Thoracic aorta (tissue), 2 donors: ENCODE measurements at places on chromosomes 6 and 20.

DNA sequence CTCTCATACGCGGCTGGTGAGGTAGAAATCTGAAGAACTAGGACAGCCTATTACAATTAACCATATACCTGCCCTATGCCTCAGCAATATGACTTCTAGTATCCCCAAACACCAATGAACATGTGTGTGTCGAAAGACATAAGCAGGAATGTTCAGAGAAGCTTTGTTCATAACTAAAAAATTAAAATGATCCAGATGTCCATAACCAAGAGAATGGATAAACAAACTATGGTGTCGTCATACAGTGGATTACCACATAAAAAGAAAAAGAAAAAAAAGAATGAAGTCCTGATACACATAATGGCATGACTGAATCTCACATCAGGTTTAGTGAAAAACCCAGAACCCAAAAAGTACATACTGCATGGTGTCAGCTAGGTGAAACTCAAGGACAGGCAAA, 73.9 kb downstream of the MDN1 start:
- DNase-seq: no peak

DNA sequence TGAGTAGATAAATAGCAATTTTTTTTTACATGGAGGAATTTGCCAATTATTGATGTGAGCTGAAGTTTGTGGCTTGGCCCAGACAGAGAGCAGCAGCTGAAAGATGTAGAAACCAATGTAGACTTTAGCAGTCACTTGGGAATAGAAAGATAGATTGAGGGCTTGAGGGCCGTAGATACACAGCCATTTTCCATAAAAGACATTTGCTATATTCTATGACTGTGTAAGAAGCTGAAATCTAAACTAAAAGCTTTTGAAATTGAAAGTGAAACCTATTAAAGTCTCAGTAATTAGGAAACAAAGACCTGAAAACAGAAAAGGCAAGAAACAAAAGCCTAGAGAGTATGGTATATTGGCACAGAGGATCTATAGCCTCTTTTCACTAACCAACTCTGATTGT, 332.7 kb downstream of the CENPW start:
- DNase-seq: no peak

- peak; percentile 59 for DNase-seq
Measured at GRCh38 chr6:80457439-80457933, 351.0 kb downstream of the BCKDHB start.

DNA sequence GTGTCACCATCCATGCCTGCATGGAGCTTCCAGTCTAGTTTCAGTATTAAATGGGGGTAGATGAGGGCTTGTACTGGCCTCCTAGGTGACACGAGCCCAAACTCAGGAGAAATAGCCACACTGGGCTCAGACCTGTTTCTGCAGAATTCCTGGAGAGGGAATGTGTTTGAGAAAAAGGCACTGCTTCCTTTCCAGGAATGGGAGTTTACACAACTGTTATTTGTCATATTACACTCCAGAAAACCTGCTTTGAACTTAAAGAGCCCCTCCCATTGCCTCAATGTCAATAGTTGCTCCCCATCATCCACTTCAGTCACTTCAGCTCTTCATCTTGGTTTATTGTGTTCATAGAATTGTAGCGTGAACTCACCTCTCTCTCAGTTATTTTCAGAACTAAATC, 151.5 kb downstream of the CFAP61 start:
- DNase-seq: no peak

DNA sequence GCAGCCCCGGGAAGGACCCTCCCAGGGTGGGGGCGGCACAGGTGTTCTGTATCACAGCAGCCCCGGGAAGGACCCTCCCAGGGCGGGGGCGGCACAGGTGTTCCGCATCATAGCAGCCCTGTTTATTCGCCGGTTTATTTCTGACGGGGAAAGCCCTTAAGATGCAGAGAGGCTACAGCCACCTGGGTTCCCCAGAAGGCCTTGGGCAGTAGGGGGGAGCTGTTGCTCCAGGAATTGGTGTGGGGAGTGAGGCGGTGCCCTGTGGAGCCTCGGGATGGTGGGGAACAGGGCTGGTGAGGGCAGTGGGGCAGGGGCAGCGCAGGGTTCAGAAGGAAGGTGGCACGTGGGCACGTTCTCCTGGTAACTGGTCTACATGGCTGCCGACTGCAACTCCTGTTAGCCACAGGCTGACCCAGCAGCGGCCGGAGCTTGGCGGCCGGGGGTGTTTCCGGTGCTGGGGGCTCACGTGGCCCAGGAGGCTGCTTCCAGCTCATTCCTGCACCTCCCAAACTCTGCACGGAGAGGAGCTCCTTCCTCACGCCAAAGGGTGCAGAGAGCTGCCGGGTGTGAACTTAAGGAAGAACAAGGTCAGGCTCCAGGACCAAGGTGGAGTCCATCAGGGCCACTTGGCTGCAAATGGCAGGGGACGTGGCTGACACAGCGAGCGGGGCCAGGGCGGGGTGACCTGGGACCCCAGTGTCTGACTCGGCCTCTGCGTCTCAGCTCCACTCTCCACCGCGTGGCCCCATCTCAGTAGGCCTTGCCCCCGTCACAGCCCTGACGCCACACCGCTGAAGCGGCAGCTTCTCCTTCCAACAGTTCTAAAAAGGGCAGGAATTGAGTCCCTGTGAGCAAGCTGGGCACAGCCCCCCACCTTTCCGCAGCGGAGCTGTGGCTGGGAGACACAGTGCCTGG, 13.2 kb downstream of the SLCO4A1 start:
- no peak for DNase-seq

DNA sequence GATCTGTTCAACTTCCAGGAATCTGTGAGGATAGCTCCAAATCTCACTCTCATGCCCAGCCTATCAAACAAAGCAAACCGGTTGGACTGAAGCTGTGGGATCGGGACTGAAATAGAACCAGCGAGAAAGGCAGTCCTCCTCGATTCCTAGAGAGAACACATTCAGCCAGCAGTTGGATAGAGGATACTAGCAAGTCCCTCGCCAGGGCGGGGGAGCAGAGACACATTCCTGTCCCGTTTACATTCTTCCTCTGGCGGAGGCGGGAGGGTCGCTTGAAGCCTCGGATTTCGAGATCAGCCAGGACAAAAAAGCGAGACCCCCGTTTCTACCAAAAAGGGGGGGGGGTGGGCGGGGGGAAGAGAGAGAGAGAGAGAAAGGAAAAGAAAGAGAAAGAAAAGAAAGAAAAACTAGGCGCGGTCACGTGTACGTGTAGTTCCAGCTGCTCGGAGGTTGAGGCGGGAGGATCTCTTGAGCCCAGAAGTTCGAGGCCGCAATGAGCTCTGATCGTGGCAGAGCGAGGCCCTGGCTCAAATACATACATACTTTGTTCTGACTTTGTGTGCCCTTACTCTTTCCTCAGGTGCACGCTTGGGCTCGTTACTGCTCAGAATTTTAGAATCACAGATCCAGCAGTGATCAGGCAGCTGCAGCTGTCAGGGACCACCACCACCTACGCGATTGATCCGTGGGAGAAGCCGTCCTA, 19.5 kb downstream of the ZNF311 start:
- peak; percentile 66 for DNase-seq

DNA sequence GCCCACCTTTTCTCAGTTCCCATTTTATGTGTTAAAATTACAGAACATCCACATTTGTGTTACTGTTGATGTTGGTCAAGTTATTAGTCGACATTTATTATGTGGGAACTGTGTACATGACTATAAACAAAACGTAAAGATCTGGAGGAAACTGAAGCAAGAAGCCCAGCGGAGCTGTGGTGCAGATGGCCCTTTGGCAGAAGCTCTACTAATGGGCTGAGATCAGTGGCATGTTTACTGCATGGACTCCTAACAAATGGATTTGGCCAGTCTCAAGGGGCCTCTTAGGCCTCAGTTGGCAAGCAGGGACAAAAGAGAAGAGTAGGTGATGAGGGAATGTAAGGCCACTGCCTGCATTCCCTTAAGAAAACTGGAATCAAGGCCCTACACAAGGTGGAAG, 282.1 kb upstream of the TCF21 start:
- DNase-seq: no peak

DNA sequence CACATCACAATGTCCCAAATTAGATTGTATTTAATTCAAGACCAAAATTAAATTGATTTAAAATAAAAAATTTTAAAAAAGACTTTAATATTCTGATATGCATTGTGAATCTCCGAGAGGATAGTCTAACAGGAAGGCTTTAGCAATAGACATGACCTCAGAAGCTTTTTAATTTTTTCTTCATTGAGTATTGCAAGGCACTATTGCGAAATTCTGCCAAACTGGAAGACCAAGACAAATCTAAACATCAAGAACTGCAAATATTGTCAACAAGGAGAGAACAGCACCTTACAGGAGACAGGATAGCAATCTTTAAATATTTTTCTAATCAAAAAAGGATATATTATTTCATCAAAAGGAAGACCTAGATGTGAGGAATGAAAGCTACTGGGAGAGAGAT, 56.9 kb downstream of the BMP5 start:
- DNase-seq: no peak

GRCh38 chr20:5539691-5540090, 210.5 kb upstream of the SHLD1 start:
- DNase-seq: no peak

DNA sequence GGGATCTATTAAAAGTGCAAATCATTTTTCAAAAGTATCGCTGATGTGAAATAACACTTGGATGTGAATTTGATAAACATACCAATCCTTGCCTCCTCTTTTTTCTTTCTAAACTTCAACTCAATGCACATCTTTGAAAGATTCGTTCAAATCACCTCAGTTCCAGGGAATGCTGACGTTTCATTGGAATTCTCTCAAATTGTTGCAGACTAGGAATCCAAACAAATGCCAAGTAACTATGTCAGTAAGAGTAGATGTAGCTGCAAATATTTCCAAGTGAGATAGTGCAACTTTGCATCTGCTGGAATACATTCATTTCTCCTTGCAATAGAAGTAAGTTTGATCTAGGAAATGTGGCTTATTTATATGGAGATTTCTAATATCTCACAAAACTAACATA, 220.7 kb downstream of the FUT9 start:
- DNase-seq: no peak

DNA sequence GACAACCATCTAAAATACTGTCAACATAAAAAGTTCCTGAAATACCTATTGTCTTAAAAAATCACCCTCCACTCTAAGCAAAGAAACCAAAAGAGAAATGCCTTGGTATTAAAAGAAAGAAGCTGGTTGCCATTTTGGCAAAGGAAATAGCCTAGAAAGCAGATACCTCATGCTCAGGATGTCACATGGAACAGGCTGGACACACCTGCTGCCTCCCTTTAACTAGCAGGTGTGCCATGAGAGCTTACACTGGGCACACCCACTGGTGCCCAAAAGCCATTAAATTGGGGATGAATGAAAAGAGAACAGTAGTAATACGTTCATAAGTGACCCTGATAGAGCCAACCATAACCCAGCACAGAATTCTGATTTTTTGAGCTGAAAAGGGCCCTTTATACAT, 1.5 kb downstream of the SLC23A2 start:
- DNase-seq: no peak

- DNase-seq: no peak
Measured at GRCh38 chr6:80280262-80281010, 174.0 kb downstream of the BCKDHB start.

DNA sequence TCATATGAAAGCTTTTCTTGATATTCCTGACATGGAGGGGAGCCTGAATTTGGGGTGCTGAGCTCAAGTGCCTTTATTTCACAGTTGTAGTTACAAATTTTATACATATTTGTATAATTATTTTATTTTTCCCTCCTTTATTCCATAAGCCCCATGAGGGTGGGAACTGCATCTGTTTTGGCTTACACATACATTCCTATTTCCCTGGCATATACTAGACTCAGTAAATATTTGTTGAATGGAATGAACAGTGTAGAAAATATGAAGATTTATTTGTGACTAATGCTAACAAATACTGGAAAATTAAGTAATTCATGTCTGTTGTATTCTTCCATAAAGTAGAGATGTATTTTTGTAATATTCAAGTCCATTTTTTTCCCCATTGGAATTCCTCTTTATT, 127.1 kb downstream of the MYO6 start:
- DNase-seq: no peak

DNA sequence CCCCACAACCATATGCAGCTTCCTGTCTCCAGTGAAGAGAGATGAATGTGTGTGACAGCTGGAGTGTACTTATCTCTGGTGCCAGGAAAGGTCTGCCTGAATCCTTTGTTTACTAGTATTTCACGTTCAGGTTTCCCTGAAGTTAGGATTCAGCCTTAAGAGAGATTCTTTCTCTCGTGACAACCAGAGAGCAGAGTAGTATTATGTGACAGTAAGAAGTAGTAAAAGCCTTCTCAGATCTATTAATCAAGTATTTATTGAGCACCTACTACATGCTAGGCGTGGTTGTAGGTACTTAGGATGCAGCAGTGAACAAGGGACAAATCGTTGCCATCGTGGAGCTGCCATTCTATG, 949 bp downstream of the KIFC1 start:
- DNase-seq: no peak

- no peak for DNase-seq
Measured at GRCh38 chr6:166738386-166739116, 111.5 kb upstream of the RPS6KA2 start.

DNA sequence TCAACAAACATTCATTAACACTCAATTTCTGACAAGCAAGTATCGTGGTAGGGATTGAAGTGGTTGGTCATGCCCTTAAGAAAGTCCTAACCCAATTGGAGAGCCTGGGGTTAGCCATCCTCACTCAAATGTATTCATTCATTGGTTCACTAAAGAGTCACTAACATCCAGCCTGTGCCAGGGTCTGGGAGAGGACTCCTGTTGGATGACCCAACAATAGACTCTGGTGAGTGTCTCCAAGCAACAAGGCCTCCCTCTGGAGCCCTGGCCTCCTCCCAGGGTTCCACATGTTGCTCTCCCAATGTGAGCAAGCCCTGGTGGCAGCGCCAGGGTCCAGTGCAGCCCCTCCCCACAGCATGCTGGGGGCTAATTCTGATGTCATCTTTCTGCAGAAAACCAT, at the start of gene BPIFA3:
Gene BPIFA3 (plus strand): TSS at position 301 of the 400 bp plus-strand sequence. CDS start 185 bp downstream, outside the sequence.
- DNase-seq: no peak

- no peak for DNase-seq
Measured at GRCh38 chr6:108616544-108616943, 55.8 kb downstream of the FOXO3 start.

DNA sequence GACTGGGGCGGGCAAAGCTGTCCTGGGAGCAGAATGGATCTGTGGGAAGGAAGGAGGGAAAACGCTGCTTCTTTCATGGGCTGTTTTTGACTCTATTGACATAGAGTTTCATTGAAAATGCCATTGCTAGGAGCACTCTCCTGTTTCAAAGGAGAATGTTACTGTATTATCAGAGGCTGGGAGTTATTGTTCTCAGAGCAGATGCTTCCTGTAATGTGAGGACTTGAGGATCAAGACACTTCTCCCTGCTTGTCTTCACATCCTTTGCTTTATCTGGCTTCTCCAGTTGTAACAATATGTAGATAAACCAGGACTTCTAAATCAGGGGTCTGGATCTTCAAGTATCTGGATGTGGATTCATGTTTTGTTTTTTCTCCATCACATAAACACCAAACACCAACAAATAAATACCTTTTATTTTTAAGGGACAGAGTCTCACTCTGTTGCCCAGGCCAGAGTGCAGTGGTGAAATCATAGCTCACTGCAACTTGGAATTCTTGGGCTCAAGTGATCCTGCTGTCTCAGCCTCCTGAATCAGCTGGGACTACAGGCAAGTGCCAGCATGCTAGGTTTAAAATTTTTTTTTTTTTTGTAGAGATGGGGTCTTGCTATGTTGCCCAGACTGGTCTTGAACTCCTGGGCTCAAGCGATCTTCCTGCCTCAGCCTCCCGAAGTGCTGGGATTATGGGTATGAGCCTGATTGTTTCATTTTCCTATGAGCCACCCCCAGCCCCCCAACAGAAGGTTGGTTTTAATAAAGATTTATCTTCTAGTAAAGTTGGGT, 3.9 kb downstream of the CD109 start:
- DNase-seq: no peak
